Cardiac fibroblast (primary cell): ENCODE measurements at places on chromosomes 16 and 17.

DNA sequence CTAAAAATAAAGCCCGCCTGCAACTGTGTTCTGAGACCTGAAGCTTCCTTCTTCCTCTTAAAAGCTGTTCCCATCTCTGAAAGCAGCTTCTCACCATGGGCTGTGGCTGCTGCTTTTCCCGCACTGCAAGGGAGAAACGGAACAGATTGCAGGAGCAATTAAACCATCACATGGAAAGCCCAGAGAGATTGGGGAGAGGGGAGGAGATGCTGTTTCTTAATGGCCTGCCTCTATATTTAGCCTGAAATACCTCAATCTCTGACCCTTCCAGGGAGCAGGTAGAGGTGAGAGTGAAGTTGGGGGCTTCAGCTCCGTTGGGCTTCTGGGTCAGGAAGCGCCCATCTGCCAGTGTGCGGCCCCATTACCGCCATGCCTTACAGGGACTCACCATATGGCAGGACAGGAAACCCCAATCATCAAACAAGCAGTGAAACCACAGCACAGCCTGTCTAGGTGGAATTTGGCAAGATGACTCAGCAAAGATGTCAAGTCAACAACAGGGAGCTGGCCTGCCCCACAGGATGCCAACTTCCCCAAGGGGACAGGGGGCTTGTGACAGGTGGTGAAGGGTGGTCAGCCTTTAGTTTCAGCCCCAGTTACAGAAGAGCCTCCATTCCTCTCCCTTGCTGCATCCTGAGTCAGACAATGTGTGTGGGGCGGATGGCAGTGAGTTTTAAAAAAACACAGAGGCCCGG is 286.6 kb upstream of the CCL2 start:
- DNase-seq = no peak

DNA sequence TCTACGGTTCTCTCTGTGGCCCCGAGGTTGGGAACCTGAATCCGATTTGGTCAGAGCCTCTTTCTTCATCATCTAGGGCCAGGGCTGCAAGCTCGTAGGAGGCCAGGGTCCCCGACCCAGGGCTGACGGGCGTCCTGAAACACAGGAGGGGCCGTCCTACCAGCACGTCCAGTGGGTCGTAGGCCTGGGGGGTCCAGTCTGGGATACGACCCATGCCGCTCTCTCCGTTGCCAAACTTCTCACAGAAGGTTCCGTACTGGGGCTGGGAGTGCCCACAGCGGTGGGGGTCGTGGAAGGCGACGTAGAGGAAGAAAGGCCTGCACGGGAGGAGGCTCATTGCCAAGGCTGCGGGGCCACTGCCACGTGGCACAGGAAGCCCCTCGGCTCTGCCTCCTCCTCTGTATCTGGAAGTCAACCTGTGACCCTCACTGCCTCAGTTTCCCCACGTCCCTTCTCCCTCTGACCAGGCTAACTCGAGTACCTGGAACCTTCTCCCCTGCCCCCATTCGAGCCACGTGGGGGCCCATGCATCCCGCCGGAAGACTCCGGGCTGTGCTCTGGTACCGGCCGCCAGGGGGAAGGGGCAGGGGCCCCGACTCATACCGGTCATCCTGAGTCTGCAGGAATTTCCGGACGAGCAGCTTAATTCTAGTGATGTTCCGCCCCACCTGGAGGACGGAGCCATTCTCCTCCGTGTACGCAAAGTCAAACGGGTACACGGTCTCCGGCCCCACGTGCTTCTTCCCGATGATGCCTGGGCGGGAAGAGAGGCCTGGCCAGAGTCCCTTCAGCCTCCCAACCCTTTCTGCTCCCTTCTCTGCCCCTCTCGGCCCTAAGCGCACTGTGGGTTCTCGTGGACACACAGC is 5.9 kb downstream of the SGSH start:
- no peak for DNase-seq

DNA sequence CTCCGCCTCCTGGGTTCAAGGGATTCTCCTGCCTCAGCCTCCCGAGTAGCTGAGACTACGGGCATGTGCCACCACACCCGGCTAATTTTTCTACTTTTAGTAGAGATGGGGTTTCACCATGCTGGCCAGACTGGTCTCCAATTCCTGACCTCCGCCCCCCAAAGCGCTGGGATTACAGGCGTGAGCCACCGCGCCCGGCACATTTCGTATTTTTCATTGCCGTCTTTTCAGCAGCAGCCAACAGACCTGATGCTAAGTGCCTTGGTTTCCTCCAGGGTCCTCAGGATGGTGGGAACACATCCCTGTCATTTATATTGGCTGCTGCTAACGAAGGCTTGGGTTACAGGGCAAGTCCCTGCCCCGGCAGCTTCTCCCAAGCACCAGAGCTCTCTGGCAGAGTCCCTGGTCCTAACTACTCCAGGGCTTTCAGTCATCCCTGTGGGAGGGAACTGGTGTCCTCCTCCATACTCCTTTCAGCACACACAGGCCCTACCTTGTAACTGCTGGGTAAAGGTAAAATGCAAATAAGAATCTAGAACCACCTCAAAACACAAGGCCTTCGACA is 1.5 kb upstream of the RNF157 start:
- DNase-seq = no peak

- DNase-seq = no peak
These were observed 40.5 kb downstream of the DCUN1D3 start for GRCh38 chr16:20859699-20860098.

DNA sequence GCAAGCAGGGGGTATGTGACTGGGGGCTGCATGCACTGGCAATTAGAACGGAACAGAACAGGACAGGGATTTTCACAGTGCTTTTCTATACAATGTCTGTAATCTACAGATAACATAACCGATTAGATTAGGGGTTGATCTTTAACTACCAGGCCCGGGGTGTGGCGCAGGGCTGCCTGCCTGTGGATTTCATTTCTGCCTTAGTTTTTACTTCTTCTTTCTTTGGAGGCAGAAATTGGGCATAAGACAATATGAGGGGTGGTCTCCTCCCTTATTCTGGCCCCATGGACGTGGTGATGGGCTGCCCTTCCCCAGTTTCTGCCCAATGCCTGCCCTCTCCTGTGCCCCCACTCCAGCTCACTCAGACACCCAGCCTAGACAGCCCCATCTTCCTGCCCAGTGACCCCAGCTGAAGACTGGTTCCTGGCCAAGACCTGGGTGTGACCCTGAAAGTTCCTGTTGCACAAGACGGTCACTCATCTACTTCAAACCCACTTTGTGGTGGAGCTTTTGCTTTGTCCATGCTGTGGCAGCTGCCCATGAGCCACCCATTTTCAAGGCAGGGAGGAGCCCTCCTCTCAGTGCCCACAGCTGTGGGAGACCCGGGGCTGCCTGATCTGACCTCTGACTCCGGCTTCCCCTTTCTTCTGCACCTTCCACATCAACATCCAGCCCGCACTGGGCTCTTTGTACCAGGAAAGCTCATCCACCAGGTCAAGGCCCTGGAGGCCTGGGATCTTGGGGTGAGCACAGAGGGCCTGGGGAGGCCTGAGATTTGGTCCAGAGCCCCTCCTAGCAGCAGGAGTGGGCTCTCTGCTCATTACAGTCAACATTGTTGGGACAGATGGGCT is 18.6 kb downstream of the ALOX12B start:
- DNase-seq = no peak

- no peak for DNase-seq
These were observed 328.5 kb downstream of the SLC39A11 start for GRCh38 chr17:72763981-72764380.

GRCh38 chr16:73059779-73060615 is 12.1 kb upstream of the ZFHX3 start:
- DNase-seq = no peak
